ENCODE measurements at places on chromosomes 11 and 22. TPM values are rescaled to one million over a fixed set of nuclear protein-coding genes. Genes with fewer than 3 reads are reported as not detected.

DNA sequence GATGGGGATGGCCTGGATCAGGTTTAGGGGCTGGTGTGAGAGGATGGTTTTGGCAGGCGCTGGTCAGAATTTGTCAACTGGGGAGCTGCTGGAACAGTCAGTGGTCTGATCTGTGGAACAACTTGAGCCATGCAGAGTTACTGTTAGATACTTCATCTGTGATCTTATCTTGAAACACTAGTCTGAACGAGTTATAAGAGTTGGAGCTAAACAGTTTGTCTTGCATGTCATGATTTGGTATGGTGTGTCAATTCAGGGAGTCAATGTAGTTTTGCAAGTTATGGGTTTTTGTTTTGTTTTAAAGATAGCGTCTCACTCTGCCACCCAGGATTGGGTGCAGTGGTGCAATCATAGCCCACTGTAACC is 54.1 kb downstream of the ST3GAL4 start:
- H3K4me1 ChIP-seq, result peaks cover 64% of the 10 kb centered on the region
- H3K27ac ChIP-seq, result no peak overlapping the region
- peaks cover 55% of the 10 kb centered on the region for H3K36me3 ChIP-seq
- no peak overlapping the region for H3K4me3 ChIP-seq
- H3K27me3 ChIP-seq, result no peaks in the 10 kb centered on the region
- DNase-seq, result no peak

Gene BAIAP2L2
- polyA plus RNA-seq, result 1.2 TPM

GRCh38 chr11:64447831-64448598 is 89.1 kb downstream of the RPS6KA4 start:
- DNase-seq, result peak; percentile 75
- no peaks in the 10 kb centered on the region for H3K36me3 ChIP-seq
- peak overlapping the region; percentile 8 for H3K27ac ChIP-seq
- peaks cover 12% of the 10 kb centered on the region for H3K27me3 ChIP-seq
- peaks cover 25% of the 10 kb centered on the region for H3K4me1 ChIP-seq
- peak overlapping the region; percentile 13 for H3K4me3 ChIP-seq

Gene HORMAD2
- polyA plus RNA-seq, result not detected

Gene PAMR1
- 27.1 TPM for polyA plus RNA-seq

GRCh38 chr11:10351765-10352641 is 47.1 kb downstream of the ADM start:
- peak overlapping the region; percentile 85 for H3K27ac ChIP-seq
- H3K27me3 ChIP-seq, result no peaks in the 10 kb centered on the region
- H3K4me1 ChIP-seq, result peaks cover 16% of the 10 kb centered on the region
- no peaks in the 10 kb centered on the region for H3K36me3 ChIP-seq
- no peak overlapping the region for H3K4me3 ChIP-seq

GRCh38 chr22:46828323-46828900 is 66.0 kb downstream of the TBC1D22A start:
- H3K36me3 ChIP-seq, result peaks cover 12% of the 10 kb centered on the region
- no peak for DNase-seq
- H3K27ac ChIP-seq, result no peak overlapping the region

DNA sequence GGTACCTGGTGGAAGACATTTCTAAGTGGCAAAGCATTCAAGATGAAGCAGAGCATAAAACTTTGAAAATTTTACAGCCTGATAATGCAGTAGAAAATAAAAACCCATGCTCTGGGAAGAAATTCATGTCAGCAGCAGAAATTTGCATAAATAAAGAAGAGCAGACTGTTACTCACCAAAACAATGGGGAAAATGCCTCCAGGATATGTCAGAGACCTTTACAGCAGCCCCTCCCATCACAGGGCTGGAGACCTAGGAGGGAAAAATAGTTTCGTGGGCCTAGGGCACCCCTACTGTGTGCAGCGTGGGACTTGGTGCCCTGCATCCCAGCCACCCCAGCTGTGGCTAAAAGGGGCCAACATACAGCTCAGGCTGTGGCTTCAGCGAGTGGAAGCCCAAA is 5.4 kb upstream of the DKK3 start:
- no peak for DNase-seq
- no peaks in the 10 kb centered on the region for H3K36me3 ChIP-seq
- no peak overlapping the region for H3K27ac ChIP-seq
- peaks cover 16% of the 10 kb centered on the region for H3K4me1 ChIP-seq

DNA sequence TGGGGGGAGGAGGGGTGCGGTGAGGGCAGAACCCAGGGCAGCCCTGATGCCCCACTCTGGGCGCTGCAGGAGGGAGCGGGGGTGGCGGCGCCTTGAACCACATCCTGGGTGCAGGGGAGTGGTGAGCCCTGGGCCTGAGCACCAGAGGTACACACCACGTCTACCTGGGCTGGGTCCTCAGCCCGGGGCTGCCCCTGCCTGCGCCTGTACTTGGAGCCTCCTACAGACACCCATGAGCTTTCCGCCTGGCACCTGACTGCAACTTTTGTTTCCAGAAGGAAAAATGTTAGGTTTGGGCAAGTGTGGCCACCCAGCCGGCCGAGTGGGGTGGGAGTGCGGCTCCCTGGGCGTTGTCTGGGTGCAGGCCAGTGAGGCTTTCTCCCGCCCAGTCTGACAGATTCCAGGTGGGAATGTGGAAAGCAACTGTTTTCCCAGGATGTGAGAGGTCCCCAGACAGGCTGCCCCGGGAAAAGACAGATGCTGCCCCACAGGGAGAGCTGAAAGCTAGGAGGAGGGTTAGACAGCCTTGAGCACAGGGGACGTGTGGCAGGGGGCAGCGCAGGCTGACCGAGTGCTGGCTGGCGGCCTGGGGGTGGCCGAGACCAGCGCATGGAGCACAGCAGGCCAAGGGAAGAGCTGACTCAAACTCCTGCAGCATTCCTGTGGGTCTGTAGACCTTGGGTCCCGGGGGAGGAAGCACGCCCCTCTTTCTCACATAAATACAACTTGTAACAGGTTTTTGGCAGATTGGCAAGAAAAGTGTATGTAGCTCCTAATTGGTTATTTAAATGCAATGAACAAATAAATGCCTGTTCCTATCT is 44.1 kb downstream of the GNB1L start:
- H3K36me3 ChIP-seq, result no peaks in the 10 kb centered on the region
- no peaks in the 10 kb centered on the region for H3K27me3 ChIP-seq
- H3K27ac ChIP-seq, result no peak overlapping the region
- H3K4me3 ChIP-seq, result no peak overlapping the region

Gene ACTN3
- polyA plus RNA-seq, result 41.7 TPM

Gene LRRC32
- 28.4 TPM for polyA plus RNA-seq

DNA sequence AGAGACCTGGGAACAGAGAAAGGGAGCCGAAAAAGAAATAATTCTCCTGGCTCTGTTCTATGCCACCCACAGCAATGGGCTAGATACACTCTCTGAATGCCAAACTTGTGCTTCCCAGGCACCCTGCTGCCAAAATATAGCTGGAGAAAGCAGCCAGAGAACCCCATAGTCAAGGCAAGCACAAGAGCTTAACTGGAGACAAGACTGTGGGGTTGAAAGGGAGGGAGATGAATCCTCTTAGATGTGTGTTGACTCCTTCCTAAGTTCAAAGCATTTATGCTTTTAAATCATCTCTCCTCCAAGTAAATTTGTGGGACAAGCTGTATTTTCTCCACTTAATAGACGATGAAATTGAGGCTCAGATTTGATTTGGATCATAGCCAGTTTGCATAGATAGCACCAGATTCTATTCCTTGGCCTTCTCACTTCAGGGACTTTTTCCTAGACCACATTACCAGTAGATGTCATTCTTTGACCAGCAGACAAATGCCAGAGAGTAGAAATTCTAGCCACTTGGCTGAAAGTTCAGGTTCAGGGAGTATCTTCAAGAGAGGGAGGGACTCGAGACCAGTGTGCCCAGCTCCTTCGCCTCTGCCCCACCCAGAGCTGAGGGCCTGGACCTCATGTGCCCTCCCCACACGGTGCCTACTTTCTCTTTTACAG is 16.5 kb upstream of the ETS1 start:
- no peak overlapping the region for H3K4me3 ChIP-seq
- H3K27ac ChIP-seq, result peak overlapping the region; percentile 73
- DNase-seq, result peak; percentile 37
- H3K4me1 ChIP-seq, result peaks cover 8% of the 10 kb centered on the region
- H3K36me3 ChIP-seq, result no peaks in the 10 kb centered on the region

- H3K27ac ChIP-seq, result no peak overlapping the region
- DNase-seq, result no peak
- H3K27me3 ChIP-seq, result no peaks in the 10 kb centered on the region
- no peak overlapping the region for H3K4me3 ChIP-seq
These were observed 82.4 kb downstream of the BLID start for GRCh38 chr11:122033631-122034030.

GRCh38 chr22:23485490-23485889 is 94.6 kb downstream of the IGLL1 start:
- no peak overlapping the region for H3K4me3 ChIP-seq
- no peak for DNase-seq
- no peak overlapping the region for H3K27ac ChIP-seq
- no peaks in the 10 kb centered on the region for H3K4me1 ChIP-seq
- no peaks in the 10 kb centered on the region for H3K27me3 ChIP-seq

DNA sequence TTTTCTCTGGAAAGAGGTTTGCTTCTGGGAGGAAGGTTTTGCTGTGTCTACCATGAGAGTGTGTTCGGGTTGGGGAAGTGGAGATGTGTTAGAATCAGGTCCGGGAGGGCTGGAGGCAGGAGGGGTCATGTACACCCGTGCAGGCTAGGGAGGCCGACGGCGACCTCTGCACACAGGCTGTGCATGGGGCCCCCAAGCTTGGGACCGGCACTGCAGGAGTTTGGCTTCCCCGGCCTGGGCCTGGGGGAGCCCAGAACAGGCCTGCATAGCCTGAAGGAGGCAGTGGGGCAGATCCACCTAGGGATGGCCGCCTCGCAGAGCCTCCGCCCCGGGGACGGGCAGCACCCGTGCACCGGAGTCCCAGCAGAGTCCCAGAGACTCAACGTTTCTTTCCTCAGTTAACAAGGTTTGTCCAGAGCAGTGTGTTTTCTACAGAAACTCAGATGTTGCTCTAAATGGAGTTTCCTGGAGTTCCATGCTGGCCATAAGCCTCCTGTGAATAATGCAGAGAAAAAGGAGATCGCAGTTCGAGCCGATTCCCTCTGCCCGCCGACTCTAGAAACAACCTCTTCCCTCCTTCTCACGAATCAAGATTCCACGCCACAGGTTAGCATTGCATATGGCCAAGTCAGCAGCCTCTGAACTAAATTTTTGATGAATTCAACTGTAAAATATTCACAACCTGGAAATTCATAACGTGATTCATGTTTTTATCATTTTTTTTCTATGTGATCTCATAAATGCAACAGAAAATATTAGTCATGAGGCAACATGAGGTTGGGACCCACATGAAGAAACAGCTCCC is 427.3 kb downstream of the BRD1 start:
- H3K36me3 ChIP-seq, result no peaks in the 10 kb centered on the region
- no peak overlapping the region for H3K27ac ChIP-seq
- H3K4me1 ChIP-seq, result no peaks in the 10 kb centered on the region

All from muscle of leg (tissue), 16 donors.